ENCODE measurements at places on chromosomes 2 and 18. TPM values are rescaled to one million over a fixed set of nuclear protein-coding genes. Genes with fewer than 3 reads are reported as not detected.

ATP6V1C2 gene
- not detected for total RNA-seq

SMC6 gene
- 19.9 TPM for total RNA-seq

EFHD1 gene
- total RNA-seq: not detected

SOWAHC gene
- 0.29 TPM for total RNA-seq

OBSL1 gene
- 2.9 TPM for total RNA-seq

C1QL2 gene
- total RNA-seq: not detected

MAL gene
- 2.2 TPM for total RNA-seq

MERTK gene
- 0.67 TPM for total RNA-seq

ADRA2B gene
- not detected for total RNA-seq

PXDN gene
- total RNA-seq: 3.4 TPM

LYPD6 gene
- not detected for total RNA-seq

GALNT13 gene
- total RNA-seq: not detected

SERPINB7 gene
- not detected for total RNA-seq

ABCG8 gene
- total RNA-seq: not detected

CHN1 gene
- total RNA-seq: 1.8 TPM

ONECUT2 gene
- total RNA-seq: 0.10 TPM

NPHP1 gene
- total RNA-seq: 0.28 TPM

HOXD1 gene
- not detected for total RNA-seq

PNKD gene
- total RNA-seq: 20.6 TPM

TCF7L1 gene
- 0.14 TPM for total RNA-seq

SERPINB11 gene
- total RNA-seq: not detected

ACMSD gene
- total RNA-seq: not detected

FIGN gene
- not detected for total RNA-seq

FLACC1 gene
- total RNA-seq: 3.4 TPM

CTAGE1 gene
- total RNA-seq: not detected

ANKRD36C gene
- 136 TPM for total RNA-seq

MYOM1 gene
- 0.98 TPM for total RNA-seq

RAMP1 gene
- total RNA-seq: 7.4 TPM

TCF23 gene
- total RNA-seq: not detected

CHST9 gene
- not detected for total RNA-seq

FOXD4L1 gene
- total RNA-seq: 0.17 TPM

CCDC178 gene
- total RNA-seq: not detected

ITGA4 gene
- total RNA-seq: 147 TPM

MYCN gene
- total RNA-seq: not detected

APLF gene
- total RNA-seq: 3.2 TPM

CYP20A1 gene
- total RNA-seq: 21.6 TPM

DSC2 gene
- not detected for total RNA-seq

LRRC30 gene
- total RNA-seq: not detected

HRH4 gene
- total RNA-seq: 0.53 TPM

HOXD12 gene
- not detected for total RNA-seq

SLC4A3 gene
- total RNA-seq: not detected

MALL gene
- not detected for total RNA-seq

CFAP210 gene
- total RNA-seq: 0.12 TPM

AGXT gene
- total RNA-seq: not detected

KYNU gene
- total RNA-seq: 0.56 TPM

ARHGAP25 gene
- 121 TPM for total RNA-seq

DPP10 gene
- total RNA-seq: not detected

DSG2 gene
- not detected for total RNA-seq

CYP26B1 gene
- total RNA-seq: not detected

UPP2 gene
- not detected for total RNA-seq

SEPTIN2 gene
- total RNA-seq: 246 TPM

NOSTRIN gene
- total RNA-seq: not detected

FBXO15 gene
- 0.90 TPM for total RNA-seq

SIX3 gene
- total RNA-seq: not detected

ALK gene
- not detected for total RNA-seq

NYAP2 gene
- not detected for total RNA-seq

Data from natural killer cell treated with Interleukin-12 subunit alpha and Interleukin-12 subunit beta and Interleukin-15 and Interleukin-18, amount 100 ng/mL, for 72 hours (primary cell).